Inflammatory macrophage (primary cell): ENCODE measurements at places on chromosomes 1 and 21.

DNA sequence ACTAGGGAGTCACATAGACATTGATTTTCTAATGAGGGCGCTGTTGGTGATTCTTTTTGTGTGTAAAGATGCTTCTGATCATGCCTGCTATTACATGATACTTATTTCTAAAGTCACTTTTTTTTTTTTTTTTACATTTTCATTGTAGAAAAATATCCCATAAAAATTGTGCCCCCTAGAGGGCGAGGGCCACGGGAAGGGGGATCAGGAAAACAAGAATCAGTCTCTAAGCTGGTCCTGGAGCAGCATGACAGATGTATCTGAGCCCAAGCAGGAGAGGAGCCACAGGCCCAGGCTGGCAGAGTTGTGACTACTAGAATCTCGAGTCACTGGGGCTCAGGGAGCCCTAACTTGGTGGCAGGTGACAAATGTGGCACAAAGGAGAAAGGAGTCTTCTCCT is 28.1 kb downstream of the ZSCAN20 start:
- DNase-seq: no peak

- DNase-seq: no peak
Measured at GRCh38 chr21:29448766-29449165, 150.0 kb downstream of the BACH1 start.

DNA sequence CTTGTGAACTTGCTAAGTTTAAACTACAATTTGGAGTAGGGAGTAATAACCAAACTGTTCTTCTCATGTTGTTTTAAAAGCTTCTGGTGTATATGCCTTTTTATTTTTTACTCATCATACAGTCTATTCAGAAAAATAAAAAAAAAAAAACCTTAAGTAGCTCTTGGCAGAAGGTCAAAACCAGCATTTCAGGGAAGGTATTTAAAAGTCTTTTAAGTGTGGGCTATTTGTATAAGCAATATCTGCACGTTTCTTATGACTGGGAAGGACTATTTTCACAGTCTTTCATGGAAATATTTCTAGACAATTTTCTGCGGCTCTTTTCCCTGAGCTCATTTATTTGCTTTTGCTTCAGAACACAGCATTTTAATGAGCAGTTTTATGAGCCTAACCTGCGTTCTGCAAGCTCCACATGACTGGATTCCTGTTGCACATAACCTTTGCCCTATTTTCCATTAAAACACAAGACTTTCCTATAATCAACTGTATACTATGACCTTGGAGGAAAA is 60.9 kb upstream of the C1orf105 start:
- DNase-seq: no peak

DNA sequence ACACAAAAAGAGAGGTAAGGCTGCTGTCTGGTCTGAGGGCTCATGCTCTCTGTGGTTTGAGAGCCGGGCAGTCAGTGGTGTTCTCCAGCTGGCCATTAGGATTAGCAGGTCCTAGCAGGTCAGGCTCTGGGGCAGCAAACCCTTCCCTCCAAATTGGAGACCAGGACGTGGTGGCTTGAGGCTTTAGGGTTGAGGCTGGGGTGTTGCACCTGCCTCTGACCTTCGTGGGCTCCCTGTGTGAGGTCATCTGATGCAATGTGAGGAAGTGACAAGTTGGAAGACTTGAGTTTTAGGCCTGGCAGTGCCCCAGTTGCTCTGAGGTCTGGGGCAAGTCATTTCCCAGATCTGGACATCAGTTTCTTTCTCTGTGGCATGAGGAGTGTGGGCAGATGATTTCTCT is 24.4 kb downstream of the SZRD1 start:
- DNase-seq: peak; percentile 31

GRCh38 chr1:197464044-197464443 is 196.0 kb downstream of the CRB1 start:
- DNase-seq: peak; percentile 48

DNA sequence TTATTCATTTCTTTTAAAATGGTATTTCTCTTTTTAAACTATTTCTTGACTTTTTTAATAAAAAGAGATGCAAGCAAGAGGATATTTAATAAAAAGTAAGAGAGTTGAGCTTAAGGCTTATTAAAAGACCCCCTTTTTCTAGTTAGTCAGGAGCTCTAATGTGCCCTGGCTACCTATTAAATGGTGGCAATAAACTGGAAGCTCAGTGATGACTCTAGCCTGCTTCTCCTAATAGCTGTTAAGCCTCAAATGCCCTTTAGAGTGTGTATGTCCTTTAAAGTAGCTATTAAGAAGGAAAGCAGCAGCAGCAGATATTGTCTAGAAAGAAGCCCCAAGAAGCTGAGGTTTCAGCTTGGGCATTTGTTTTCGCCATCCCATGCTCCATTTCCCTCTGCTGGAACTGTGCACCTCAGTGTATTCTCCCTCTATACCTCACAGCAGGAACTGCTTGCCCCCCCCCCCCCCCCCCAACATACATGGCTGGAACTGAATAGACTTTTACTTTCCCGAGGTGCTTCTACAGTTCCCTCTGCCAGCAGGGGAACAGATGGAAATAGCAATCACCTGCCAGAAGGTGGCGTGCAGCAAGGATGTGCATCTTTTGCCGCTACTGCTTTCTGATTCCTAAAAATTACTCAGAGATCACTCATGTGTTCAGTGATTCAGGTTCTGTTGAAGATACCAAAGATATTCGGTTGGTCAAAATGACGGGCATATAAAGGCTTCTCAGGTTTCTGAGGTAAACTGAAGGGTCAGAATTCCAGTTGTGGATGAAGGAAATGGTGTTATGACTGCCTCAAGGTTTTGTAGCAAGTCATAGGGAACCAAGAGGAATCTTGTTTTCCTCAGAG is 2.5 kb downstream of the RGS4 start:
- DNase-seq: no peak

DNA sequence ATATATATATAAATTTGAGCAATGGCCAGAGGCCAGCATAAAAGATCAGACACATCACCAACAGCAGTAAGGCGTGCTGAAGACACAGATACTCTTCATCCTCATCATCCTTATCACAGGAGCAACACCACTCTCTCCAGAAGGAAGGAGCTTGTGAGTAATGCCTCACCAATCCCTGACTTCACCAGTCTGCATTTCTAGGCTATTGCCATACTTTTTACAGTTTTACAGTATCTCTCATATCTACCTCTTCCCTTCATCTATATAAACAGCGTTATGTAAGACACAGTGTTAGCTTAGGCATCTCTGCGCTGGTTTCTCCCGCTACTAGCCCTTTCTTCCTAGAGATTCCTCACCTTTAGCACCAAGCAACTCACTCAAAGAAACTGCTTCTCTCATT is 2.4 kb upstream of the ABL2 start:
- no peak for DNase-seq
